ENCODE measurements at places on chromosomes 5 and 9.

GRCh38 chr5:138953387-138954256, 78.5 kb upstream of the LRRTM2 start:
- H3K27me3 ChIP-seq: peaks cover 14% of the 10 kb centered on the region
- peak overlapping the region; percentile 41 for H3K4me3 ChIP-seq
- no peak overlapping the region for H3K27ac ChIP-seq
- DNase-seq: no peak

DNA sequence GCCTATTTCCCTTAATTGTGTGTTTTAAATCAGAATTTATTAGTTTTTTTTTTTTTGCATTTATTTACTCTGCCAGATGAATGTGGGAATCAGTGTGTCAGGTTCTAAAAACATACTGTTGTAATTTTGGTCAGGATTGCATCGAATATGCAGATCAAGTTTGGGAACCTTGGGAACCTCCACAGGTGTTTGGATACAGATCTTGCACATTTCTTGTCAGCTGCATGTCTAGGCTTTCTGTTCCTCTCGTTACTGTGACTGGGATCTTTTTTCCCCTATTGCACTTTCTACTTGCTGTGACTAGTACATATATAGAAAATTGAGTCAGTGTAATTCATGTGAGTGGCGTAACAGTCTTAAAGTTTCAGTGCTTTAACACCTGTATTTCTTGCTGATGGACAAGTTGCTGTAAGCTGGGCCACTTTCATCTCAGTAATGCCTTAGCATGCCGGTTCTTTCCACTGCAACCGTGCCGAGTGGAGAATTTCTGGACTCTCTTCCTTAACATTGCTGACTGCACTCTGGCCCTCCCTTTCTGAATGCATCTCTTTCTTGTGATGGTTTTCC, 112.5 kb downstream of the TENT4A start:
- H3K27me3 ChIP-seq: peaks cover 7% of the 10 kb centered on the region
- H3K27ac ChIP-seq: no peak overlapping the region
- peaks cover 18% of the 10 kb centered on the region for H3K4me1 ChIP-seq
- no peak overlapping the region for H3K4me3 ChIP-seq

- no peaks in the 10 kb centered on the region for H3K27me3 ChIP-seq
- DNase-seq: no peak
Measured at GRCh38 chr5:180367300-180367699, 14.2 kb upstream of the GFPT2 start.

GRCh38 chr5:76443066-76443800, 40.1 kb downstream of the IQGAP2 start:
- H3K27ac ChIP-seq: no peak overlapping the region
- H3K4me1 ChIP-seq: no peaks in the 10 kb centered on the region
- no peak overlapping the region for H3K4me3 ChIP-seq

- DNase-seq: no peak
- H3K27me3 ChIP-seq: no peaks in the 10 kb centered on the region
- no peak overlapping the region for H3K27ac ChIP-seq
Measured at GRCh38 chr5:77168879-77169244, 41.6 kb upstream of the PDE8B start.

DNA sequence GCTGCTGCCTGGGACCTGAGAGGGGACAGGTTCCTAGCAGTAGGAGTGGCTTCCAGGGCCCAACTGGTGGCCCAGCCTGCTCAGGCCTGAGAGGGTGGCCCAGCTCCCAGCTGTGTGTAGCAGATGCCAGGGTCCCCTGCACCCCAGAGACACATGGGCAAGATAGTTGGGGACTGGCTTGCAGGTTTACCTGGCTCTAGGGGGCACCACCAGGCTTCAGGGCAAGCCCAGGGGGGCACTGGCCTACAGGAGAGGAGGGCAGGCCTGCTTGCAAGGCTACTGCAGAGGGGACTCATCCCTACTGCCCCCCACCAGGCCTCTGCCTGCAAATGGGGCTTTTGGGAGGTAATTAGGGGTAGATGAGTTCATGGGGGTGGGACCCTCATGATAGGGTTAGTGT, 123.3 kb downstream of the ZNF354C start:
- H3K4me1 ChIP-seq: peaks cover 11% of the 10 kb centered on the region
- no peak overlapping the region for H3K4me3 ChIP-seq
- DNase-seq: no peak
- H3K27me3 ChIP-seq: no peaks in the 10 kb centered on the region
- no peak overlapping the region for H3K27ac ChIP-seq
- H3K36me3 ChIP-seq: no peaks in the 10 kb centered on the region

- no peak for DNase-seq
- H3K4me3 ChIP-seq: no peak overlapping the region
- no peak overlapping the region for H3K27ac ChIP-seq
- no peaks in the 10 kb centered on the region for H3K27me3 ChIP-seq
Measured at GRCh38 chr9:87282538-87282937, 215.1 kb upstream of the DAPK1 start.

DNA sequence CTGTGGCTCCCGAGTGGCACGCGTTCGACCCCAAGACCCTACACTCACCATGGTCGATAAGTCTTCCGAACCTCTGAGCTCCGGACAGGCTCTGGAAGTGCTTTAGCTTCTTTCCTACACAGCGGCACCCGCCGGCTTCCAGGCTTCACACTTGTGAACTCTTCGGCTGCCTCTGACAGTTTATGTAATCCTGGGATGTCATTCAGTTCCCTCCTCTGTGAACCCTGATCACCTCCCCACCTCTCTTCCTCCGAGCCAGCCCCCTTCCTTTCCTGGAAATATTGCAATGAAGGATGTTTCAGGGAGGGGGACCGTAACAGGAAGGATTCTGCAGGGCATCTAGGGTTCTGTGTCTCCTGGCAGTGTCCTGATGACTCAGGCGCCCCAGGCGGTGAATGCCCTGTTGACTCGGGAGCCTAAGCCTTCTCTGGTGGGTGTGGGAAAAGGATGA, at the start of gene CD14:
Gene CD14, minus strand, starts transcription at position 155 of the 451 bp plus-strand sequence. Its CDS starts 104 bp downstream, at position 51.
- no peak within 1 kb of the TSS for H3K4me3 ChIP-seq
- no peaks in the 10 kb centered on the region for H3K27me3 ChIP-seq
- no peak within 1 kb of the TSS for H3K27ac ChIP-seq

DNA sequence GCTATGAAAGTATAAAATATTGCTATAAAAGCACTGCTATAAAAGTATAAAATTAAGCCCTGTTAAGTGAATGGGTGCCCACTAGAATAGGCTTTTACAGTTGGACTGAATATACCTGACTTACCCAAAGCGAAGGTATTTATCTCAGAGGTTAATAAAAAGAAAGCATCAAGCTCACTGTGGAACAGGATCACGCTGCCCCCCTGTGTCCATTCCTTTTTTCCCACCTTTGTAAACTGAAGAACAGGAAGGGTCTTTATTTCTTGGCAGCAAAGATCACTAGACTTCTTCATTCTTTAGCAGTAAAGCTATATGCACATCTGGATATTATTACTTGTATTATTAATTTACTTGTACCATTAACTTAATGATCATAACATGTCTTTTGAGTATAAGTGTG, 22.1 kb upstream of the PLPP6 start:
- H3K27me3 ChIP-seq: no peaks in the 10 kb centered on the region
- DNase-seq: peak; percentile 18
- peaks cover 5% of the 10 kb centered on the region for H3K4me1 ChIP-seq
- H3K36me3 ChIP-seq: no peaks in the 10 kb centered on the region
- H3K4me3 ChIP-seq: no peak overlapping the region

GRCh38 chr5:141199359-141200235, at the start of gene PCDHB11:
PCDHB11 (plus strand) TSS chr5:141199627; CDS start chr5:141199775, 148 bp downstream.
- H3K4me1 ChIP-seq: no peaks in the 10 kb centered on the region
- peak within 1 kb of the TSS; percentile 69 for H3K4me3 ChIP-seq
- no peaks in the 10 kb centered on the region for H3K27me3 ChIP-seq
- H3K27ac ChIP-seq: peak within 1 kb of the TSS; percentile 50
- peaks cover 60% of the 10 kb centered on the region for H3K36me3 ChIP-seq

All from neural crest cell (in vitro differentiated cells).